ENCODE measurements at places on chromosomes 12 and 14. TPM values are rescaled to one million over a fixed set of nuclear protein-coding genes. Genes with fewer than 3 reads are reported as not detected.

The TOMM20L gene
- total RNA-seq = 0.79 TPM

The FAM222A gene
- 3.0 TPM for total RNA-seq

The SENP1 gene
- 14.4 TPM for total RNA-seq

The FSCB gene
- total RNA-seq = not detected

The DLGAP5 gene
- total RNA-seq = 8.1 TPM

The SMOC1 gene
- 0.55 TPM for total RNA-seq

The KDM2B gene
- 17.3 TPM for total RNA-seq

The FOXN4 gene
- total RNA-seq = not detected

DNA sequence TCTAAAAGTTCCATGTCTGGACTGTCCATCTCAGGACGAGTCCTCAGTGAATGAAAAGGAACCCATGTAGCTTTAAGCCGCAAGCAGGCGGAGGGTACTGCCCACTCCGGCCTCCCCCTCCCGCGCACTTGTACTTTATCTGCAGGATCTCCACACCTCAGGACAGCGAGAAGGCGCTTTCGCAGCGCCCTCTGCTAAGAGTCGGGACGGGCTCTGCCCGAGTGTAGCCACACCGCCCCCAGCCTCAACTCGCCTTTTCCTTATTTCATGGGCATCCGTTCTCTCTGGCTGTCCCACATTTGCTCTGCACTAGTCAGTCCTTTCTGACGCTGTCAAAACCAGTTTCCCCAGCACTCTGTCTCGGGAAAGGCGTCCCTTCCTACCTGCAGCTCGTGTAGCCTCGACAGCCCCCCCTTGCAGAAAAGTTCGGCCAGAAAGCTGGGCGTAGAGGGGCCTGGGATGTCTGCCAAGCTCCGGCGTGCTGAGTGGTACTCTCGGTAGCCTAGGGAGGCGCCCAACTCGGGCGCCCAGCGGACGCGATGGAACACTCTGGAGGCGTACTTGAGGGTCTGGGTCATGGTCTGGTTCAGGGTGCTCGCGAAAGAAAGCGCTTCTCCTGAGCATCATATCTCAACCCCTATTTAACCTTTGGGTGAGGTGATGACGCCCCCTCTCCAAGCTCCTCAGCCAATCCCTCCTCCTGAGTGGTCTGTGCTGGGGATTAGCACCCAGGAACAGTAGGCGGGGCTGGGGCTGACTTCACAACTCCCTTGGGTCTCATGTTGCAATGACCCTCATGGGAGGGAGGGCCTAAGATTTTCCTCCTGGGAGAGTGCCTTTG lies at the start of gene CYP27B1:
Gene CYP27B1 (minus strand): TSS at position 615 of the 841 bp plus-strand sequence. CDS start 37 bp downstream, at position 578.
- no peak for DNase-seq

GRCh38 chr12:66428261-66428660 lies 126.0 kb downstream of the HELB start:
- no peak for DNase-seq

Data from left colon (tissue), 2 donors.